Vagina (tissue), 2 donors: ENCODE measurements at places on chromosomes 6 and 20. TPM values are rescaled to one million over a fixed set of nuclear protein-coding genes. Genes with fewer than 3 reads are reported as not detected.

The HNF4A gene
- not detected for total RNA-seq

DNA sequence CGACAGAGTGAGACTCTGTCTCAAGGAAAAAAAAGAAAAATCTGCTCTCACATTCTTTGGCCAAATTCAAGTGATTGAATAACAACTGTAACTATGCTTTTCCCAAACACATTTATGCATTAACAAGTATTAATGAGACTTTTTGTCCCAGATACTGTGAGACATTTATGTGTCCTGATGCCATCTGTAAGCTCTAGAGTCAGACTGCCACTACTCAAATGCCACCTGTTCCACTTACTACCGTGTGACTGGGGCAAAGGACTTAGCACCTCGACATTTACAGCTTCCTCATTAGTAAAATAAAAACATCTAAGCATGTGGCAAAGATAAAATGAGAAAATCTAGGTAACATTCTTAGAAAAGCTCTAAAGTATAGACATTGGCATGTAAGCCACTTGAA lies 178.1 kb upstream of the MARCKS start:
- DNase-seq, result no peak
- H3K27me3 ChIP-seq, result no peaks in the 10 kb centered on the region
- H3K36me3 ChIP-seq, result no peaks in the 10 kb centered on the region
- no peaks in the 10 kb centered on the region for H3K4me1 ChIP-seq
- no peak overlapping the region for H3K4me3 ChIP-seq

GRCh38 chr20:59933296-59933848 lies at the start of gene SYCP2:
SYCP2 (minus strand) TSS chr20:59933637; CDS start chr20:59922413, 11,224 bp downstream.
- peak within 1 kb of the TSS; percentile 65 for H3K4me3 ChIP-seq
- H3K36me3 ChIP-seq, result no peaks in the 10 kb centered on the region
- H3K27ac ChIP-seq, result peak within 1 kb of the TSS; percentile 81
- peaks cover 27% of the 10 kb centered on the region for H3K4me1 ChIP-seq

- H3K4me3 ChIP-seq, result no peak overlapping the region
- no peak for DNase-seq
- H3K4me1 ChIP-seq, result peaks cover 8% of the 10 kb centered on the region
- no peaks in the 10 kb centered on the region for H3K36me3 ChIP-seq
These were observed 3.0 kb upstream of the NTSR1 start for GRCh38 chr20:62705627-62706026.

The ZNF311 gene
- total RNA-seq, result 0.25 TPM

The MAFB gene
- 80.5 TPM for total RNA-seq

DNA sequence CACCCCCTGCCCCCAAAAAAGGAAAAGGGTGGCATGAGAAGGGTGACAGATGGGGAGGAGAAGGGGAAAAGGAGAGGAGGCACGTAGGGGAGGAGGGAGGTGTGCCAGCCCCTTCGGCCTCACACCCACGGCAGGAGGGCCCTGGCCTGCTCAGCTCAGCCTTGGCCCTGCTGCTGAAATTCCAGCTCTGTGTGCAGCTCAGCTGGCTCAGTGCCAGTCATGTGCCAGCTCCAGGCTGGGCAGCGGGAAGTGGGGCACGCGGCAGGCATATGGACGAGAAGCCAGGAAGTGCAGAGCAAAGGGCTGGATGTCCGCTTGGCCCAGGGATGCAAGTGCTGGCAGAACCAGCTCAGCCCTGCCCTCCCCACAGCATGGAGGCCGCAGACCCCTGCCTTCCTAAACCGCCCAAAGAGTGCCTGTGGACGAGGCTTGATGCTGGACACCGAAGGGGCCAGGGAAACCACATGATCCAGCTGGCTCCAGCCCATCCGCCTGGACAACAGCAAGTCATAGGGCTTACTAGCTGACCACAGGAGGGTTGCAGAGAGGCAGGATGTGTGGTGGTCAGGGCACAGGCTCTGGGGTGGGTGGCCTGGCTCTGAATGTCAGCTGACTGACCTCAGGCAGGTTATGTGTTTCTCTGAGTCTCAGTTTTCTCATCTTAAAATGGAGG lies 60.2 kb downstream of the NOL4L start:
- peaks cover 50% of the 10 kb centered on the region for H3K4me1 ChIP-seq
- H3K27me3 ChIP-seq, result no peaks in the 10 kb centered on the region
- no peak overlapping the region for H3K27ac ChIP-seq
- no peak for DNase-seq
- no peak overlapping the region for H3K4me3 ChIP-seq
